ENCODE measurements at places on chromosomes 1 and 21.

DNA sequence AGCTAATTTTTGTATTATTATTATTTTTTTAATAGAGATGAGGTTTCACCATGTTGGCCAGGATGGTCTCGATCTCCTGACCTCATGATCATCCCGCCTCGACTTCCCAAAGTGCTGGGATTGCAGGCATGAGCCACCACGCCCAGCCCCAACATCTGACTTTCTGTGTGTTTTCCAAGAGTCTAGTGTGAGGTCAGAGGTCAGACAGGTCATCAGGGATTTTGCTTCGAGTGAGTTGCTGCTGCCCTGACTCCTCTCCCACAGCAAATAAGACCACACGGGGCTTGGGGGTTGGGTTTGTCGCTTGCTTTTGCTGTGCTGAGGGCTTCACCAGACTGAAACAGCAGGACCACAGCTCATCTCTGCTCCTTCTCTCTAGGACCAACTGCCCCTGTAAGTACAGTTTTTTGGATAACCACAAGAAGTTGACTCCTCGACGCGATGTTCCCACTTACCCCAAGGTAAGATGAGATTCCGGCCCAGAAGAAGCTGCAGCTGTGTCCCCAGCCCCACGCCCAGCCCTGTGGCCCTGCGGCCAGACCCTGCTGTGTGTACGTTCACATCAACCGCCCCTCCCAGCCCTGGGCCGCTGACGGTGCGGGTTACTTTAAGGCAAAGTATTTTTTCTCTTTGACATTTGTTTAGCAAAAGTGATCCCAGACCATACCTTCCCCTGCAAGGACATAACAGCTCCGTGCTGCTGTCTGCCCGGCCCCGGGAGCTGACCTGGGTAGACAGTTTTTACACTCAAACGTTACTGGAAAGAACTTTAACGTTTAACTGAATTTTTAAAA, 97.5 kb downstream of the PDE9A start:
- DNase-seq = no peak

GRCh38 chr1:171372418-171373084, 58.6 kb downstream of the FMO4 start:
- DNase-seq = no peak

- no peak for DNase-seq
Observed at GRCh38 chr1:59077466-59078069, 219.3 kb upstream of the FGGY start.

DNA sequence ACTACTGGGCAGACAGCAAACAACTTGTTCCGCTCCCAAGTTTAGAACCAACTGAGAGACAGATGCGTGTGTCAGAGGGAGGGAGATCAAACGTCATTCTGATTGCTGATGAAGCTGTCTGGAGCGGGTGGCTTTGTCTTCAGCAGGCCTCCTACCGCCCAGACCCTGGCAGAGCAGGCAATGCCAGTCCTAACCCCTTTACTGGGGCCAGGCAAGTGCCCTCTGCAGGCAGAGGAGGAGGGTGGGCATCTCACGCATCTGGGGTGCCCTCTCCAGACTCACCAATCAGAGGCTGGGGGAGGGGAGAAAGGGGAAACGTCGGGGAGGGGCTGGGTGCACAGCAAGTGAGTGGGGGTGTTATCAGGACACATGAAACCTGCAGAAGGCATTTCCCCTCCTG, 126.6 kb downstream of the ACTL8 start:
- no peak for DNase-seq

DNA sequence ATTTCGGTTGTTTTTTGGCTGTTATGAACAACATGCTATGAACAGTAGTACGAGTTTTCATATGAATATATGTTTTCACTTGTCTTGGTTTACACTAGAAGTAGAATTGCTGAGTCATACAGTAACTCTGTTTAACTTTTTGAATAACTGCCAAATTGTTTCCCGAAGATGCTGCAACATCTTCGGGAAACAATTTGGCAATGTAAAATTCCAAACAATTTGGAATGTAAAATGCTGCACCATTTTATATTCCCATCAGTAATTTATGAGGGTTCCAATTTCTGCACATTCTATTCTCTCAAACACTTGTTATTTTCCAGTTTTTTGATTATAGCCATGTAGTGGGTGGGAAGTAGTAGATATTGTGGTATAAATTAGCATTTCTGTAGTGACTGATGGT, 11.6 kb downstream of the PCBP3 start:
- no peak for DNase-seq

GRCh38 chr1:27361044-27361402, 5.7 kb downstream of the MAP3K6 start:
- DNase-seq = no peak

DNA sequence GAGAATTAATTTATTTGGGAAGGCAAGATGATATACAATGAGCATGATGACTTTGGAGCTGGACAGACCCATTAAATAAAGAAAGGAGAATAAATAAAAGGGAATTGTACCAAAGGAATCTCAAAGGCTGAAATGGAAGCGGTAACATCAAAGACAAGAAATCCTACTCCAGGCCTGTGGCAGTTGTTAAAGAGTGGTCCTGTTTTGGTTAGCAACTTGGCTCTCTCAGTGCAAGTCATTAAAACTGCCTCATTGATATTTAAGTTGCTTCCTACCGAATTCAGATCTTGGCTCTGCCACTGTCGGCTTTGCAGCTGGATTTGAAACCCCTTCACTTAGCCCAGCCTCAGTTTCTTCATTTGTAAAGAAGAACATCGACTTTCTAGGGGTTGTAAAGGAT, 10.1 kb downstream of the TGFB2 start:
- DNase-seq = no peak

GRCh38 chr1:45621895-45622523, 1.8 kb downstream of the CCDC17 start:
- DNase-seq = no peak

DNA sequence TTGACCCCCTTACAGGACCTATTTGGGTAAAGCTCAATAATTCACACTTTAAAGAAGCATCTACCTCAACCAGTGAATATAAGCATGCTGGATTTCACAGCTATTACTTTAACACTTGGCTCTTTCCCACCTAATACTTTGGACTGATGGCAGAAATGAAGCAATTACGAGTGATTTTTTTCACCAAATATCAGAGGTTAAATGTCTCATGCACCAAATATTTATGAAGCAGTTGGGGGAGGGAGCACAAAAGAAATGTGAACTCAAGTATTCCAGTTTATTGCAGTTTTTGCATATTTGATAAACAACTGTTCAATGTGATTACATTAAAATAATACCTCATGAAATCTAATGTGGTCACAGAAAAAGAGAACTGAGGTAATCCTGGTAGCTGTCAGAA, 223.6 kb downstream of the LRRC7 start:
- no peak for DNase-seq

DNA sequence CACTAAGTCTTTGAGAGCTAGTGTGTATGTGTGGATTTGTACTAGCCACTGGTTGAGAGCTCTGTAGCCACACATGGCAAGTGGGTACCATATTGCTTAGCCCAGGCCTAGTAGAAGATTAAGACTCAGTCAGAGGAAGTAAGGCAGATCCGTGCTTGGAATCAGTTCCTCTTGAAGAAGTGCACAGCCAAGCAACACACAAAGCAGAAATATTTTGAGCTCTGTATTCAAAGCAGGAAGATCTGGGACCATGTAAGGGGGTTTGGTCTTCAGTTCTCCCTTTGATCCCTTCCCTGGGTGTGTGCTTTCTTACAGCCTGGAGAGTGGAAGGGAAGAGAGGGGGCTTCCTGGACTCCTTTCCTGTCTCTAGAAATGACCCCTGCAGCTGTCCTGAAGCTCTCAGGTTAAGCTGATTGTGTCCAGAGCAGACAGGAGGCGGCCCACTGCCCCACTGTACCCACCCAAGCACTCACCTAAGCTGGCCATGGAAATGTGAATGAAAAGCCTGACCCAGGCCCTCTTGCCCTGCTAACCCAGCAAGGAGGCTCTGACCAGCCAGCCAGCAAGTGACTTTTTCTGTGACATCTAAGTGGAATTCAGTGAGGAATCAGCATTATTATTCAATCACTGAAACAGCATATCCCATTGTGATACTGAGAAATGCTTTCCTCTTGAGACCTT, 3.6 kb downstream of the ETS2 start:
- DNase-seq = no peak

- DNase-seq = no peak
Observed at GRCh38 chr21:41139275-41139674, 28.7 kb upstream of the BACE2 start.

DNA sequence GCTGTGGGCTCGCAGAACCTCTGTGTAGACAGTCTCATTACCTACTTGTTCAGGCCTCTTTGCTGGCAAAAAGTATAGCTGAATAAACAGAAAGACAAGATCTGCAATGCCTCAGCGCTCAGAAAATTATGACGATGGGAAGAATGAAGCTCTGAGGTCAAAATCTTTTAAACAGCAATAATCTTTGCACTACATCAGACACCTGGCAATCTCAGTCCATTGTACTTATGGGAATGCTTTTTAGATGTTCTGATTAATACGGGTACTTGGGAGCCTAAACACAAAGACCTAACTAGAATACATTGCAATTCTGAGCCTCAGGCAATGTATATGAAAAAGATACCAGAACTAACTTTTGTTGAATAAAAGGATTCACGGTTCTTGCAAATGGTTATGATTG, 410.7 kb downstream of the SMYD3 start:
- peak; percentile 57 for DNase-seq

DNA sequence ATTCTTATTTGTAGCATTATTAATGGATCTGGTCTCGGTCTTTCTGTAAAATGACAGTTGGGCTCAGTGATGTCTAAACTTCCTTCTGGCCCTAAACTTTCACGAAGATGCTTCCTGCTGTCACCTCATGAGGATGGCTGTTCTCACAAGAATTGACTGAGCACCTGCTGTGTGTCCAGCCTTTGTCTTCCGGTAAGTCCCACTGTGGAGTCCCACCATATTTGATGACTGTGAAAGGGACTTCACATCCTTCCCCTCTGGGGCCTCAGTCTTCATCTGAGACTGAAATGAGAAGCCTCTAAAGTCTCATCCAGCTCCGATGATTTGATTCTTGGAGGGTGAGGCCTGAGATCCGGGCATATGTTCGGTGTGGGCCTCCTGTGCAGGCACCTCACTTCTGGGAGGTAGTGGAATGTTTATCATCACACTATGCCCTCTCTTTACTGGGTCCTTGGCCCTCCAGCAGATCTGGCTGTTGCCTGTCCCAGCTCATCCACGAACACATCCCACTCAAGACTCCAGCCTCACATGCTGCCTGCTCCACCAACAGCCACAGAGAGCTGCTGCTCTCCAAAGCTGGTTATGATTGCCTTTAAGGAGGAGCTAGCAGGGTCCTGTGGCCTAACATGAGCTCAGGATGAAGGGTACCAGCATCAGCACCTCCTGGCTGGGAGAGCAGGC, 95.8 kb downstream of the KCNN3 start:
- no peak for DNase-seq

DNA sequence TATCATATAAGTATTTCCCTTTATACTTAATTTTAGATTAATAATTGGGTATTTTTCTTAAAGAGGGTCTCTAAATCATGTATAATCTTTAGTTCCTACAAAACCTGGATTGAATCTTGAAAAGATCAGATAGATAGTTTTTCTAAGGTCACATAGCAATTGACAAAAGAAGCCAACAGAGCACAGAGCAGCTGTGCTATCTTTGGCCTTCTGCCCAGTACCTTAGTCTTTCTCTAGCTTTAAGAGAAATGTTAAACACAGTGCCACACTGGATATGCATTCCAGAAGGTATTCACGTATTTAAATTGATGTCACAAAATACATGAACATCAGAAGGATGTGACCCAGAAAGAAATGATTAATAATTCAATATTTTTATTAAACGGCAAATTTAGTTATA, 86.8 kb downstream of the C21orf91 start:
- DNase-seq = no peak

DNA sequence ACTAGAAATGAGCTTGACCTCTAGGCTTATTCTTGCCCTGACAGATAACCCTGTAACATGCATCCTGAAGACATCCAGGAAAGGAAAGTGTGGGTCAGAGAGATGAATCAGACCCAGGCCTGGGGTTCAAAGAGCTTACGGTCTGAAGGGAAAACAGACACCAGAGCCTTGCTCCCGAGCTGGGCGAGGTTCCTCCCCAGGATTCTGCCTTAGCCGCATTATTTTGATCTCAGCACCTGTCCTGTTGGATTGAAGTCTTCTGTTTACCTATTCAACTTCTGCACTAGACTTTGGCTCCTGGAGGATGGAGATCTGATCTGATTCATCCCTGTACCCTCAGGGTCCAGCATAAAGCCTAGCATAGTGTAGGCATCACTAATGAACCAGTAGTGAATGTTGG, 1.9 kb downstream of the CYP4B1 start:
- no peak for DNase-seq

- peak; percentile 94 for DNase-seq
Observed at GRCh38 chr1:151372058-151372934, at the start of gene SELENBP1. Gene SELENBP1 (minus strand): TSS chr1:151372705. CDS start chr1:151372641, 64 bp downstream.

GRCh38 chr1:103942029-103942428, 192.3 kb downstream of the AMY1C start:
- no peak for DNase-seq

- DNase-seq = no peak
Observed at GRCh38 chr1:106907795-106908194, 148.7 kb upstream of the PRMT6 start.

DNA sequence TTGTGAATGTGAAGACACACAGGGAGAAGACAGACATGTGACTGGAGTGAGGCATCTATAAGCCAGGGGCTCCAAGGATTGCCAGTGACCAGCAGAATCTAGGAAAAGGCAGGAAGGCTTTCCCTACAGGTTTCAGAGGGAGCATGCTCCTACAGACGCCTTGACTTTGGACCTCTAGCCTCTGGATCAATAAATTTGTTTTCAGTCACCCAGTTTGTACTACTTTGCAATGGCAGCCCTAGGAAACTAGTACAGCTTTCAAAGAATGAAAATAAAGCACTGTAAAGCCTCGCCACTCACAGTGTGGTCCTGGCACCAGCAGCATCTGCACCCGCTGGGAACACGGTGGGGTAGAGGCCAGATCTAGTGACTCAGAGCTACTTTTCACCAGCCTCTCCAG, 510.0 kb downstream of the LTN1 start:
- no peak for DNase-seq

All from T47D (cell line).